ENCODE measurements at places on chromosomes 1 and 21.
A peak's percentile ranks its signal among the peaks of the same experiment; 100 is the strongest.

DNA sequence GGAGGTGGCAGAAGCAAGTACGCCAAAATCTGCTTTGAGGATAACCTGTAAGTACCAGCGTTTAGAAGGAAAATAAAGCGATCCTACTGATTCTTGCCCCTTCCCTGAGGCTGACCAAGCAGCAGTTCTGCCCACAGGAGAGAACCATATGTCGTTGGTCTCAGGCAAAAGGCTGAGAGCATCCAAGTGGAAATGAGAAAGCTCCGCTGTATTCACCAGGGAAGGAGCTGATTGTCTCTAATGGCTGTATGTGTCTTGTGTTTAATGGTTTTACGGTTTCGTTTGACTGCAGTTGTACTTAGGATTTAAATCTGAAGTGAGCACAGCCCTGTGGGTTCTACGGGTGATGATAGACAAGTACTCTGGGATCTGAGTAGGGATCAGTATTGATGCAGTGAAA, 21.9 kb downstream of the FAM3B start:
- no peak for DNase-seq

- no peak for DNase-seq
Observed at GRCh38 chr1:62131093-62131725, 63.4 kb upstream of the L1TD1 start.

- no peak for DNase-seq
Observed at GRCh38 chr1:65119951-65120350, 28.1 kb upstream of the AK4 start.

GRCh38 chr1:11730429-11730891, 5.5 kb upstream of the AGTRAP start:
- peak; percentile 11 for DNase-seq

DNA sequence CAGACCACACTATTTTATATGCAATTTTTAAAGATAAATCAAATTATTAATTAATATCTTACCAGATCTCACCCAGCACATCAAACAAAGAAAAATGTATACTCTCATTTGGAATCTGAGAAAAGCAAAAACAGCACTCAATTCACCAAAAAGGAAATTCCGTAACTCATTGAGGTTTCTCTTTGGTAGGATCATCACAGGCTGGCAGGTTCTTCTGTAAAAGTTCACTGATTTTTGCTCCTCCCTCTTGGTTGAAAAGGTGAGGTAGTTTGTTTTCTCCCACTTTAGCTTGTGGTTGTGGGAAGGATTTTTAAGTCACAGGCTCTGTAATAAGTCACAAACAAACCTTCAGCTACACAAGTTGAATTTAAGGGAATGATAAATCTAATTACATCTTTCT, at the start of gene LIPI:
Gene LIPI (minus strand): TSS at position 218 of the 400 bp plus-strand sequence. CDS start 110 bp downstream, at position 108.
- no peak for DNase-seq

DNA sequence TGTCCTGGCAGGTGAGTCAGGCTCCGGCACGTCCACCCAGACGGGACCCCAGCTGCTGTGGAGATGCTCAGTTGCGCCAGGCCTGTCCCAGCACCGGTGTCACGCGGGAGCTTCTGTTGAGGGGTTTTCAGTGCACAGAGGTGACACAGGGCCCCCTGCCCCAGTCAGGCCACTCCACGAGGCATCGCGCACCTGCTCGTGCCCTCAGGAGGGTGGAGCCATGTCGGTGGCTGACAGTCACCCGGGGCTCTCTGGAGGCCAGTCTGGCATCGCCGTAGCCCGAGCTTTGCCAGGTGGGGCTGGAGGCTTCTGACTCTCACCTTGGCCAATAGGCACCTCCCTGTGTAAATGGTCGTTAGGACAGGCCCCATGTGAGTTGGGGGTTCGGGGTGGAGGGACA, 11.1 kb downstream of the TMEM240 start:
- DNase-seq: no peak

DNA sequence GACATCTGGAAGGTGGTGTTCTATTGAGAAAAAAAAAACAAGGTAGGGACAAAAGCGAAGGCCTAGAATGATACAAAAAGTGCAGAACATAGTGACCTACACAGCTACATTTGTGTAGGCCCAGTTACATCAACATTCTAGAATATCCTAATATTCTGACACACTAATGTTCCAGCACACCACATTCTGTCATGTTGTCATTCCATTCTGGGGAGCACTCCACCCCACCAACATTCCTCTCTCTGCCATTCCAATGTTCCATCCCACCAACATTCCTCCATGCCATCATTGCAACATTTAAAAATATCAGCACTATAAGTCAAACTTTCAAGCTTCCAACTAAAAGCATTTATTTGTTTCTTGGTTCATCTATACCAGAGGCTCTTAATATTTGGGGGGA, 28.5 kb downstream of the COA7 start:
- no peak for DNase-seq

GRCh38 chr21:41011951-41012366, 156.0 kb upstream of the BACE2 start:
- no peak for DNase-seq

DNA sequence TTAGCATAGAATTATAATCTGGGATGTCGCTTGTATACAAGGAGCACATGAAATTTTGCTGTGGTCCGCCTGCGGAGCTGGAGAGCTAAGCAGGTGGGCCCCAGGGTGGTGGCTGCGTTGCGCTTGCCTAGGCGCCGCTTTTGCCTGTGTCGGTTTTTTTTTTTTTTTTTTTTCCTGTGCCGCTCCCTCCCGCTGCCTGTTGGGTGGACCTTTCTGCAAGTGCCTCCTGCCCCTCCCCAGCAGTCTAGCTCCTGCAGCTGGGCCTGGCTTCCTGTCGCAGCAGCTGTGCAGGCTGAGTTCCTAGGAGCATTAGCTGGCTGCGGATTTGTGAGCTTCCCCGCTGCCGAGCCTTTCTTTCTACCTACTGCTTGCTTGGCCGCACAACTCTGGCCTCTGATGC, 20.6 kb downstream of the PYHIN1 start:
- DNase-seq: no peak

- DNase-seq: no peak
Observed at GRCh38 chr1:59126366-59126765, 170.5 kb upstream of the FGGY start.

- DNase-seq: no peak
Observed at GRCh38 chr21:39705849-39706248, 39.1 kb upstream of the IGSF5 start.

GRCh38 chr1:40971966-40972365, 7.5 kb upstream of the CTPS1 start:
- DNase-seq: no peak

DNA sequence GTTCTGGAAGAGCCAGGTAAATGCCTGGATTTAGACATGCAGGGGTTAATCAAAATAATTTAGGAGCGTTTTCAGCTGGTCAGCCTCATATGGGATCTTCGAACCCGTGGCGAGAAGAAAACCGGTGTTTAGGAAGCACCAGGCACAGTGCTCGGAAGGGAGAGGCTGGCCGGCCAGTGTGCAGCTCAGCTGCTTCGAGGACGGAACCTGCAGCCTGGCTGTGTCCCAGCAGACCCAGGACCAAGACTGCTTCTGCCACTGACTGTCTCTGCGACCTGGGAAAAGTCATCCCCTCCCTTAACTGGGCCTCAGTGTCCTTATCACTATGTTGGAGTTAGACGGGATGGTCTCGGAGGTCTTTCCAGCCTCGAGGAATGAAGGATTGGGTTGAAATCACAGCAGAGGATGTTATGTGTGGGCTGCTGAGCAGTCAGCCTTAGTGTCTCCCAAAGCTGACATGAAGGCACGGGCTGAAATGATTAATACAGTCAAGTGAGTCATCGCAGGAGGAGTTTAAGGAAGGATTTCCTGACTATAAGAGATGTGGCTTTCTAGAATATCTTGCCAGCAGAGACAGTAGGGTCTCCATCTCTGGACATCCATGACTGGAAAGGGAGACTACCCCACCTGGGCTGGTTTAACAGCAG, 20.8 kb downstream of the PPFIA4 start:
- DNase-seq: no peak

DNA sequence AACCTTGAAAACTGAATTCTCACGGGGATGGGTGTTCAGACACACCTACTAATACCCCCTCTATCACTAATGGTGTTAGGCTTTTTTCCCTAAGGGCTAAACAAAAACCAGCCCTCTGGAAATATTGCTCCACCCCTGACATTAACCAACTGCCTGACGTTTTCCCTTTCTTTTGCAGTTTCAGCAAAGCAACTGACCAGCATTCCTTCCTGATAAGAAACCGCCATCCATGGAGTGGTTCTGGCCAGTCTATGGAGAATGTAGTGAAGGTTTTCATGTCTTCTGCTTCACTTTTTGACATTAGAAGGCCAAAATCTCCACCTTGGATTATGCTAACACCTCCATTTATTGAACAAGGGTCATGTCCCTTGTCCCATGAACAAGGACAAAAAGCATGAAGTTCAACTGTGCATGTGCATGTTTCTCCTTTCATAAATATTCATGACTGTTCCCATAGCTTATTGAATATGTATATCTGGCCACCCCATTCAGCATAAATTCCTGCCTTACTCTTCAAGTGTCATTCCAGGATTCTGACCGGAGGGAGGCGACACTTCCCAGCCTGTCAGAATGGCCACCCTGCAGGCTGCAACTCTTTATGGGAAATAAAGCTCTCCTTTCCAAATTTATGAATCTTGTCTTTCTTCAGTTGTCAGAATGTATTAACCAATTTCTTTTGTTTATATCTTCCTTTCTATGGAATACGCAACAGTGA, 314.3 kb downstream of the HHIPL2 start:
- DNase-seq: no peak

DNA sequence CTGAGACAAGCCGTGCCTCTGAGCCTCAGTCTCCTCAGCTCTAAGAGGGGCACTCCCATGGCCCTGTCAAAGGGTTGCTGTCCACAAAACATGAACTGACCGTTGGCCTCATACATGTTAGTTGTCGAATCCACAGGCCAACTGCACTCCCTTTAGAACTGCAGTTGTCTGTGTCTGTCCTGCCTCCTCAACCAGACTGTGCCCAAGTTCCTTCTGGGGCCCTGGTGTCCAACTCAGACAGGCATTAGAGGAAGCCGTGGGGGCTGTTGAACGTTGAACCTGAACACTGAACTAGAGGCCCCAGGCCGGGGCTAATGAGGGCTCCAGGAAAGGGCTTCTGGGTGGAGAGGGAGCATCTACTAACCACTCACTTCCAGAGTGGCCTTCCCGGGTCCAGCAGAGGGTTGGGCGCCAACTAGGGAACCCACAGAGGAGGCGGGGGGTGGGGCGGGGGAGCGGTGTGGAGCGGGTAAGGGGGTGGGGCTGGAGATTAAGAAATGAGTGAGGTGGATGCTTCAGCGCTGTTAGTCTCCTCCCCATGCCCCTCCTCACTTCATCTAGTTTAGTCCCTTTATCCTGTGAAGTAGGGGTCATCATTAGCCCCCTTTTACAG, at the start of gene RAB42:
Gene RAB42 (plus strand): TSS at position 558 of the 613 bp plus-strand sequence. CDS start 247 bp downstream, outside the sequence.
- no peak for DNase-seq

DNA sequence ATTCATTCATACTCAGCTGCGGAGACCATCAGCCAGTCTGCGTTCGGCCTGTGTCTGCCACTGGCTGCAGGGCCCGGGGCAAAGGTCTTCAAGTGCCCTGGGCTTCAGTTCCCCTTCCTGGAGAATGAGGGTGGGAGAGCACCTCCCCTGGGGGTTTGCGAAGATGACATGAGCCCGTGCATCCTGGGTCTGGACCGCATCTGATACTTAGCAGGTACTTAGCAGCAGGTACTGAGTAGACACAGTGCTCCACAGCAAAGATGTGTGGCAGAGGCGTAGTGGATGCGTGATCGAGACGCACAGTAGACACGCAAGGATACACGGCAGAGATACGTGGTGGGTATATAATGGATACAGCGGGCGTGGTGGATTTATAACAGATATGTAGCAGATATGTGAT, 51.3 kb downstream of the PRKCZ start:
- no peak for DNase-seq

DNA sequence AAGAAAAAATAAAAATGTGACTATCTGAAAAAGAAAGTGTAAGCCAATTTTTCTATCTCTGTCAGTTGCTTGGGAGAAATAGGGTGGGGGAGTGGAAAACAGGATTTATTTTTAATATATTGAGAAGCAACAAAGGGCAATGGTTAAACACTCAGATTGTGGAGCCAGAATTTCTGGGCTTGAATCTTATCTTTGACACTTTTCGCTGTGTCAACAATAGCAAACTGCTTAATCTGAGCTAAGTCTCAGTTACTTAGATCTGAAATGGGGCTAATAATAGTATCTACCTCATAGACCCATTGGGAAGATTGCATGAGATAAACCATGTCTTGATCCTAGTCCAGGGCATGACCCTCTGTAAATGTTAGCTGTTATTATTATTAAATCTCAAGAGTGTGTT, 468.1 kb downstream of the ADGRL2 start:
- DNase-seq: no peak

All from activated naive CD4-positive, alpha-beta T cell (primary cell).